ENCODE measurements at places on chromosomes 4 and X. TPM values are rescaled to one million over a fixed set of nuclear protein-coding genes. Genes with fewer than 3 reads are reported as not detected.
A peak's percentile ranks its signal among the peaks of the same experiment; 100 is the strongest.

GRCh38 chr4:55396308-55397125 is 760 bp downstream of the TMEM165 start:
- peak; percentile 65 for DNase-seq

GRCh38 chr4:43242606-43243005 is 350.1 kb downstream of the GRXCR1 start:
- no peak for DNase-seq

The MGARP gene
- total RNA-seq = 0.48 TPM

- DNase-seq = no peak
Observed at GRCh38 chrX:154358829-154359228, 15.6 kb downstream of the FLNA start.

DNA sequence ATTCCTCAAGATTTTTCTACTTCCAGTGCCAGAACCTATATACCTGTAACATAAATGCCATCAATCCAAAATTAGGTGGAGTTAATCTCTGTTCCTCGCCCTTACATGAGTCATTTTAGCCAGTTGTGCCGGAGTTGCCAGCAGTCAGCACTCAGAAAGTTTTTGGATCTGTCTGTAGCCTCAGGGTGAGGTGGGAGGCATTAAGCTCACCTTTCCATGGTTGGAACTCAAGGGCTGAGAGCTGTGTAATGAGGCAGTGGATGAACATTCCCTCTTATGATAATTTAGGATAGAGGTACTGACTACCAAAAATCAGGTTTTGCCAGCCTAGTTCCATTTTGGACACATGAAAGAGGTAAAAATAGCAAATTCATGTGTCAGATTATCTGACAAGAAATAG is 1553.1 kb upstream of the ADGRL3 start:
- no peak for DNase-seq

DNA sequence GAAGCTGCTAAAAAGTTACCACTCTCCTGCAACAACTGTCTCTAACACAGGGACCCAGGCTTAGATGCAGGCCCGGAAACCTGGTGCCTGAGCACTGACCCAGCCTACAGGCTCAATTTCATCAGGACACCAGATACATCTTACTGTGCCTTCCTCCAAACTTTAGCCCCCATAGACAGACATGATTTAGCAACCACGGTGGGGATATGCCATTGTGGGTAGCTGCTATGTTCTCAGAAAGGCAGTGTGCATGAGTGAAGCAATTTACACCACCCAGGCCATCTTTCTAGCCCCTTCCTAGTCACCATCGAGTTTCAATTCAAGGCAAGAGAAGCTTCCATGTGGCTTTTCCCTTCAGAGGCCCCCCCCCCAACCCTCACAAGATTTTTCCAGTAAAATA is 2.7 kb downstream of the HS3ST1 start:
- DNase-seq = no peak

- DNase-seq = no peak
Observed at GRCh38 chrX:105658136-105658535, 164.2 kb upstream of the NRK start.

The TAF7L gene
- total RNA-seq = not detected

GRCh38 chr4:7906171-7906701 is 33.4 kb downstream of the AFAP1 start:
- DNase-seq = no peak

- no peak for DNase-seq
Observed at GRCh38 chr4:127174616-127175015, 458.1 kb upstream of the INTU start.

The NPY2R gene
- total RNA-seq = not detected

- DNase-seq = no peak
Observed at GRCh38 chrX:39450234-39450977, 647.4 kb downstream of the BCOR start.

The CXCL8 gene
- total RNA-seq = not detected

GRCh38 chrX:96721354-96721753 is 36.7 kb downstream of the DIAPH2 start:
- no peak for DNase-seq

The TEX13B gene
- not detected for total RNA-seq

- no peak for DNase-seq
Observed at GRCh38 chr4:23279377-23279986, 586.7 kb downstream of the GBA3 start.

- DNase-seq = no peak
Observed at GRCh38 chr4:87491436-87491835, 37.7 kb downstream of the SPARCL1 start.

DNA sequence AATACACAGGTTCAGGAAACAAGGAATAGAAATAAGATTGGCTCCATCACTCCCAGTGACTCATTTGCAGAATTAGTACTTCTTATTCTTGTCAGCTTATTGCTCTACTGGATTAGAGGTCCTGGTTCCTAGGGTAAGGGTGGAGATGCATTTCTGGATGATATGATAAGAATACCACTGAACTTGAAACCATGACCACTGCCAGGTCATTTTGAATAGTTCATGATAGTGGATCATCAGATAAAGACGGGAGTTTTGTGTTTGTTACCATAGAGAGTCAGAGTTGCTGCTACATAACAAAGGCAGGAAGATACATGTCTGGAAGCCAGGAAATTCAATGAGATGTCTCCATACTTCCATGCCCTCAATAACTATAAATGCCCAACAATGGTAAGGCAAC is 109.2 kb upstream of the FAT1 start:
- DNase-seq = no peak

- DNase-seq = no peak
Observed at GRCh38 chrX:153184787-153185186, 5.7 kb downstream of the MAGEA1 start.

The LRCH2 gene
- 1.0 TPM for total RNA-seq

GRCh38 chr4:179867300-179867878 is 2375.8 kb upstream of the TENM3 start:
- peak; percentile 31 for DNase-seq

- no peak for DNase-seq
Observed at GRCh38 chr4:4471195-4471594, 70.7 kb downstream of the STX18 start.

DNA sequence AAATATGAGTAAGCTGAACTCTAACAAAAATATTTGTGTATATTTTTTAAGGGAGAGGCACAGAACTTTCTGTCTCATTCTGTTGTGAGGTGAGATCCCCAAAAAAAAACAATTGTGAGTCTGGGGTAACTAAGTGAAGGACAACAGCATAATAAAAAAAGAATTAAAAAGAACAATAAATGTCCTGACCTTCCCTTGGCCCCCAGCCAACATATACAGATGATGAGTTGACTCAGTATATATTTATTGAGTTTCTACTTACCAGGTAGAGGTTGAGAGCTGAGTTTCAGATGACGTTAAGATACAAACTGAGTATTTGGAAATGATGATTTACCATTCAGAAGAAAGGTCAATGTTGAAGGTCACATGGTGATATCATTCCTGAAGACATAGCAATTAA is 239.5 kb downstream of the KCNIP4 start:
- DNase-seq = no peak

- DNase-seq = no peak
Observed at GRCh38 chr4:175271010-175271630, 353.0 kb downstream of the ADAM29 start.

The ZNF827 gene
- 13.0 TPM for total RNA-seq

DNA sequence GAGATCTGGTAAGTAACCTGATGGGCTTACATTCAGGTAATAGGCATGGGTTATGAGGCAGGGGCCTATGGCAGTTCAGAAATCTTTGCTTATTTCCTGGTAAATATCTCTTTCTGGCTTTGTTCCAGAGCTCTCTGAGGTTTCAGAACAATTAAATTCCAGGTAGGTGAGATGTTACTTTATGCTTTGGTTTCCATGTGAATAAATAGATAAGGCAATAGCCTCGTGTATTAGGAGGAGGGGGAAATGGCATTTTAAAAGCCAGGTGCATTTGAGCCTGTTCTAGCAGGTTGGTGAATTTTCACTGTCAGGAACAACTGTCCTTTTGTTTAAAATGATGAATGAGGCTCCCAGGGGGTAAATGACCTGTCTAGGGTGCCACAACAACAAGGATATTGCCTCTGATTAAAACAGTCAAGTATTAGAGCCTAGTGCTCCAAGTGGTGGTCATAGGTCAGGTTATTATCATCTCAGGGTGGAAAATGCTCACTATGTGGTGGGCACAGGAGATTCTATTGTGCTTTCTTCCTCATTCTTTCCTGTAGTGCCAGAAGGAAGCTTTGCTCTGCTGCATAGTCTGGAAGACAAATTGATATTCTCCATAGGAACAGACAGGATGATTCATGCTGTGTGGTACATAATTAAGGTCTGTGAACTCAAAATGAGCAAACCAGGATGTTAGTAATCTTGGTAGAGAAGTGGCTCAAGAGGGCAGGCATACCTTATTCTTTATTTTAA is 296.2 kb downstream of the INPP4B start:
- DNase-seq = no peak

- no peak for DNase-seq
Observed at GRCh38 chr4:92433272-92433758, 129.5 kb downstream of the GRID2 start.

DNA sequence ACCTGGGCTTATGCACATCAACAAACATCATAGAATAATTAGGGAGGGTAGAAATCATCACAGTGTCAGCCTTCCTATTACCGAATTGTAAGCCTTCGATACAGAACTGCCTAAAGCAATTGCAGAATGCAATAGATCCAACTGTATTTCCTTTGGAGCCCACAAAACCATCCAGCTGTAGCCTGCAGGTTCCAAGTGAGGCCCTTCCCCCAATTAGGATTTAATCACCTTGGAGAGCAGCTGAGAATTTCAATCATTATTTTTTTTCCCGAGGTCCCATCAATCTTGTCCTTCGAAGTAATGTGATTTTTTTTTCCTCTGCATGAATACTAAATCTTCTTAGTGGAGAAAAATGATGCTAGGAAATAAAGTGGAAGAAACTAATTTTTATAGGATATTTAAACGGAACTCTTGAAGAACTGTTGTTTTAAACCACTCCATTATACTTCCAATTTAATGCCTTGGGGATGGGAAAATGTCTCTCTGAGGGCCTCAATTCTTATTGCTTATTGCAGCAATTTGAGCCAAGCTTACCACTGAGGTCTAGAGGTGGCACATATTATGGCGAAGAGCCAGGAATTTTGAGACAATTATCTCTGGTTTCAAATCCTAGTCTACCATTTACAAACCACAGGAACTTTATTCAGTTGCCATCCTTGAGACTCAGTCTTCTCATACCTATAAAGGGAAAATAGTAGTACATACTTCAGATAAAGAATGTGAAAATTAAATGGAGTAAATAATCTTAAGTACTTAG is 953.4 kb upstream of the IGFBP7 start:
- DNase-seq = no peak

GRCh38 chr4:85152480-85152879 is 186.0 kb upstream of the WDFY3 start:
- DNase-seq = no peak

The HNRNPH2 gene
- total RNA-seq = 46.9 TPM

- DNase-seq = peak; percentile 42
Observed at GRCh38 chr4:105147553-105148161, 981 bp downstream of the TET2 start.

The RTL9 gene
- 0.35 TPM for total RNA-seq

The NAAA gene
- total RNA-seq = 7.4 TPM

The TMEM150C gene
- 19.4 TPM for total RNA-seq

- DNase-seq = no peak
Observed at GRCh38 chrX:132071254-132071653, 48.2 kb downstream of the STK26 start.

Data from Right ventricle myocardium superior (tissue), 1 donor.